ENCODE measurements at places on chromosomes 1 and 21.

DNA sequence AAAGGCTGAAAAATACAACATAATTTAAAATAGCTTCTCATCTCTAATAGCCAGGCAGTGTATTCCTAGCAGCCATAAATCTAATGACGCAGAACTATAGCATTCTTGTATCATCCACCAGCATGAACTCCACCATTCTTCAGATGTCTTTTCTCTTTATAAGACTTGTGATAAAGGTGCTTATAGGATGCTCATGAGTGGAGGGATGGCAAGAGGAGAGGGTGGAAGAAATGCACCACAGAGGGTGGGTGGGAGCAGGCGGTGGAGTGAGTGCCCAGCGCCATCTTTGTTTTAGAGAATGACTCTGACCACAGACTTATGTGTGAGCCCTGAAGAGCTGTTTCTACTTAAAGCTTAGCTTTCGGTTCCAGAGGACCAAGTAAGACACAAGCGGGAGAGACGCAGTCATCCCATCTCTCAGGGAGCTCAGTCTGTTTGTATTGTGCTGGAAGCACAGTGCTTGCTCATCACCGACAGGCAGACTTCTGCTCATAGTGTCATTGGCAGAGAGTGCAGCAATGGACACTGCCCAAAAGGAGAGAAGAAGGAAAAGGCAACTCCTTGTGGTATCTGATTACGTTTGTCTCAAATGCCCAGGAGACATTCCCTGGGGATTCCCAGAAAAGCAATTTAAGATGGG lies 65.6 kb downstream of the KCNJ15 start:
- no peak for DNase-seq

DNA sequence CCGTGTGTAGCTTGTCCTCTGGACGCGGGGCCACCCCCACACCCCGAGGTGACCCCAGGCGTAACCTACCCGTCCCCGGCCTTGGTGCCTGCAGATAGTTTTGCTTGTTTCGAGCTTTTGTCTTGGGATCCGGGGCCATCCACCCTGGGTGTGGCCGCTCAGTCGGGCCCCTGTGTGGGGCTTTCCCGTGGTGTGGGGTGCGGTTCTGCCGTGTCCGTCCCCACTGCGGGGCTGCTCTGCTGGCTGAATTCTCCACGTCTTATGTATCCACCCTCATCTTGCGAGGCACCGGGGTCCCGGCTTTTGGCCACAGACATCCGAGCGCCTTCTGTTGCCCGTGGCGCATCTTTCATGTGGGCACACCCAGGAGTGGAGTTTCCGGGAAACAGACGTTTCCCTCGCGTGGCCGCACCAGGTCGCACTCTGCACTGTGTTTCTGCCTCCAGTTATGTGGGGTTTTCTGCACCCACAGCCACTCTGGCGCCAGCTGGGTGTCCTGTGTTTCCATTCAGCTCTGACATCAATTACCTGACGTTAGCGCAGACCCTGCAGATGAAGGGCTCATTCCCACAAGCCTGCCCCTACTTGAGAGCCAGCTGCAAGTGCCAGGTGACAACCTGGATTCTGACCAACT lies 64.9 kb downstream of the PRKCZ start:
- no peak for DNase-seq

DNA sequence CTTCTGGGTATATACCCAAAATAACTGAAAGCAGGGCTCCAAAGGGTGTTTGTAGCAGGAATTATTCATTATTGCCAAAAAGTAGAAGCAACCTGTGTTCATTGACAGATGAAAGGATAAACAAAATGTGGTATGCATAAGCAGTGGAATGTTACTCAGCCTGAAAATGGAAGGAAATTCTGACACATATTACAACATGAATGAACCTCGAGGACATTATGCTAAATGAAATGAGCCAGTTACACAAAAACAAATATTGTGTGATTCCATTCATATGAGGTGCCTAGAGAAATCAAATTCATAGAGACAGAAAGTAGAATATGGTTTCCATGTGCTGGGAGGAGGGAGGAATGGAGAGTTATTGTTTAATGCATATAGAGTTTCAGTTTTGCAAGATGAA lies 86.3 kb upstream of the ARTN start:
- no peak for DNase-seq

- DNase-seq = no peak
Observed at GRCh38 chr1:109598655-109599054, 20.8 kb downstream of the GNAT2 start.

GRCh38 chr1:58006421-58007046 lies 540.0 kb downstream of the OMA1 start:
- DNase-seq = no peak

DNA sequence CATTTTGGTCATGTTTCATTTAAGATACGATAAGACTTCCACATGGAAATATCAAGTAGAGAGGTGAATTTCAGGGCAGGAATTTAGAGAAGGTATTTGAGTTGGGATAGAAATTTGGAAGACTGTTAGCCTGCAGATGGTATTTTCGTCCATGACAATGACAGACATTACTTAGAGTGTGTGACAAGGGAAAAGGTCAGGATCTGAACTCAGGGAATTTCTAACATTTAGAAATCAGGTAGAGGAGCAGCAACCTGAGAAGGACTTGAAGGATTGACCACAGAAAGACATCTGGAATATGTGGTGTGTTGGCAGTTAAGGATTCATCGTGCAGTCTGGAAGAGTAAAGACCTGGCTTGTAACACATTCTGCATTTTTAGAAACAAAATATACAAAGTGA lies 57.9 kb downstream of the RABGAP1L start:
- DNase-seq = no peak

DNA sequence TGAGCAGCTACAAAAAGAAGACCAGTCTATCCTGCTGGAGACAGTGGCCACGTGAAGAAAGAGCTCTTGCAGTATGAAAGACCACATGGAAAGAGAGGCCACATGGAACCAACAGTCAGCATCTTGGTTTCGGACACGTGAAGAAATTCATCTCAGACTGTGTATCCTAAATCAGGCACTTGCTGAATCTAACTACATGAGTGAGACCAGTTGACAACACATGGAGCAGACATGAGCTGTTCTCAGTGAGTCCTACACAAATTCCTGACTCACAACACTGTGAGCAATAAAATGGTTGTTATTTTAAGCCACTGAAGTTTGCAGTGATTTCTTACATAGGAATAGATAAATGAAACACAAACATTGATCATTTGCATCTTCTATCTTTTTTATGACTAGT lies 2.4 kb upstream of the TAF1A start:
- no peak for DNase-seq

Data from stimulated activated CD4-positive, alpha-beta T cell treated with anti-CD3 and anti-CD28 coated beads, Interleukin-12 subunit alpha, Interleukin-12 subunit beta, amount 100 ng/mL, for 4 hours (primary cell).